ENCODE measurements at places on chromosomes 7 and 10. TPM values are rescaled to one million over a fixed set of nuclear protein-coding genes. Genes with fewer than 3 reads are reported as not detected.

- DNase-seq = no peak
These were observed 864.8 kb upstream of the AUTS2 start for GRCh38 chr7:68733219-68734153.

CRYGN gene
- total RNA-seq = 3.2 TPM

- no peak for DNase-seq
These were observed 103.6 kb downstream of the LYZL1 start for GRCh38 chr10:29392376-29393021.

GRCh38 chr7:90178679-90179278 is 24.5 kb downstream of the STEAP1 start:
- DNase-seq = no peak

DYDC2 gene
- total RNA-seq = 1.4 TPM
